ENCODE measurements at places on chromosomes 5 and 9. TPM values are rescaled to one million over a fixed set of nuclear protein-coding genes. Genes with fewer than 3 reads are reported as not detected.

DNA sequence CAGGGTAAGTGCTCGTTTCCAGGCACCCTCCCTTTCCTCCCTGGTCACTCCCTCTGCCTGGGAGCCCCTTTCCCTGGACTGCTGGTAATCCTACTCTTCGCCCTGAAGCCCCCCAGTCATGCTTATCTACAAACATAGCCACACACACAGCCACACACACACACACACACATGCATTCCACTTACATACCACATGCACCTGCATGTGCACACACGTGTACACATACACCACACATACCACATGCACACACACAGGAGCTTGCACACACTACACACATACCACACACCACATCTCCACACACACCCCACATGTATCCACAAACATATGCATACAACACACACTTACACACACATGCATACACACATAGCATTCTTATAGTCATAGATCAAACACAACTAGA is 358.5 kb downstream of the GADD45G start:
- H3K36me3 ChIP-seq = no peaks in the 10 kb centered on the region
- H3K4me1 ChIP-seq = peaks cover 8% of the 10 kb centered on the region
- H3K27me3 ChIP-seq = peaks cover 3% of the 10 kb centered on the region
- DNase-seq = no peak
- no peak overlapping the region for H3K4me3 ChIP-seq

DNA sequence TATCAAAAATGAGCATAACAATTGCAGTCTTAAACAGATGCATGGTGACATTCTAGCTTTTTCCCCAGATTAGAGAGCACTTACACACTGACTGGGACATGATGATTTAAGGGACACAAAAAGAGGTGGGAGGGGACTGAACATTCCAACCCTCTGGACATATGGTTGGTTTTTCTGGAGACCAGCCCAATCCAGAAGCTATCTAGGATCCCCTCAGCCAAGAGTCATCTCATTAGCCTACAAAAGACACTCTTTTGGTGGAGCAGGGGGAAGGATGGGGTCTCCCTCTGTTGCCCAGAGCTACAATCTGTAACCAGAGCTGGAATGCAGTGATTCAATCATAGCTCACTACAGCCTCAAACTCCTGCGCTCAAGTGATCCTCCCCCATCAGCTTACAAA is 97.3 kb upstream of the IQGAP2 start:
- no peak overlapping the region for H3K4me3 ChIP-seq
- H3K27ac ChIP-seq = no peak overlapping the region
- H3K4me1 ChIP-seq = no peaks in the 10 kb centered on the region

GRCh38 chr9:118928722-118929121 is 440.5 kb downstream of the BRINP1 start:
- DNase-seq = no peak
- H3K27me3 ChIP-seq = peaks cover 10% of the 10 kb centered on the region
- no peak overlapping the region for H3K4me3 ChIP-seq
- no peaks in the 10 kb centered on the region for H3K4me1 ChIP-seq
- H3K27ac ChIP-seq = no peak overlapping the region

NMUR2 gene
- total RNA-seq = not detected

UIMC1 gene
- total RNA-seq = 48.7 TPM

- no peak overlapping the region for H3K27ac ChIP-seq
- H3K4me3 ChIP-seq = no peak overlapping the region
- H3K36me3 ChIP-seq = peaks cover 3% of the 10 kb centered on the region
- H3K4me1 ChIP-seq = peaks cover 38% of the 10 kb centered on the region
Measured at GRCh38 chr9:130423272-130423671, 21.5 kb upstream of the ASS1 start.

- H3K36me3 ChIP-seq = peaks cover 5% of the 10 kb centered on the region
- H3K4me3 ChIP-seq = no peak overlapping the region
- no peaks in the 10 kb centered on the region for H3K27me3 ChIP-seq
- H3K27ac ChIP-seq = no peak overlapping the region
- no peak for DNase-seq
- no peaks in the 10 kb centered on the region for H3K4me1 ChIP-seq
Measured at GRCh38 chr9:75071530-75072122, 16.3 kb downstream of the NMRK1 start.

TCOF1 gene
- total RNA-seq = 28.6 TPM

DNA sequence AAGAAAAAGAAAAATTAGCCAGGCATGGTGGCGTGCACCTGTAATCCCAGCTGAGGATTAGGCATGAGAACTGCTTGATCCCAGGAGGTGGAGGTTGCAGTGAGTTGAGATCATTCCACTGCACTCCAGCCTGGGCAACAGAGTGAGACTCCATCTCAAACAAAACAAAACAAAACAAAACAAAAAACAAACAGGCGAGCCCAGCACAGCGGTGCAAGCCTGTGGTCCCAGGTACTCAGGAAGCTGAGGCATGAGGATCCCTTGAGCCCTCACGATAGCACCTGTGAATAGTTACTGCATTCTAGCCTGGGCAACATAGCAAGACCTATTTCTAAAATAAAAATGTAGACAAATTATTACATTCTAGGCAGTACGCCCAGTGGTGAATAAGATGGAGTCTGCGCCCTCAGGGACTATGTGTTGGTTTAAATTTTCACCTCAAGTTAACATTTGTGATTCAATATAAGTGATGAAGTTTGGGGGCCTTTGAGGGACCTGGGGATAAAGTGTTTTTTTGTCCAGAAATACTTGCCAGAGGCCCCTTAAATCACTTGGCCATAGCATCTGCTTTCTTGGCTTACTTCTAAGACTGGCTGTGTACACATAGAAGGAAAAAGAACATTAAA is 3.4 kb upstream of the GAPVD1 start:
- H3K27me3 ChIP-seq = no peaks in the 10 kb centered on the region
- no peak overlapping the region for H3K27ac ChIP-seq
- peaks cover 27% of the 10 kb centered on the region for H3K4me1 ChIP-seq
- no peak for DNase-seq

- H3K4me3 ChIP-seq = no peak overlapping the region
- DNase-seq = peak; percentile 73
- peaks cover 20% of the 10 kb centered on the region for H3K36me3 ChIP-seq
- no peaks in the 10 kb centered on the region for H3K4me1 ChIP-seq
Measured at GRCh38 chr9:114301798-114302565, 20.9 kb upstream of the ORM1 start.

DNA sequence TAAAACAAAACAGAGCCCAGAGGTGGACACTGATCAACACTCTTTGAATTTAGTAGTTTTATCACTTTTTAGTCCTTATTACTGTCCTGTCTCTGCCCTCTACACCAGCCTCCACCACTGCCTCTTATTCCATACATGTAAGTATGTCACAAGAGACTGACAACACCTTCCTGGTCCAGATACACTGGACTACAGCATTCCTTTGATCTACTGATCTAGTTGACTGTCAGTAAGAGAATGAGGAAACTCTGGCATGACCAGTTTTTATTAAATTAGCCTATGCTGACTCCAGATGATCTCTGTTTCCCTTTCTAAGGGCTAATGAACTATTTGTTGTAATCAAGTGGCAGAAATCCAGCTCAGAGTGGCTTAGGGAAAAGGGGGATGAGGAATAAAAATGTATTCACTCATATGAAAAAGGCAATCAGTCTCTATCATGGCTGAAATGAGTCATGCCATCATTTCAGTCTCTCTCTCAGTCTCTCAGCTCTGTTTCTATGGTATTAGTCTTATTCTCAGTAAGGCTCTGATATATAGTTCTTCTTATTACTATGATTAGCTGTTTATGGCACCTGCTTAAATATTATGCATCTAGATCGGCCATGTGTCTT is 5.5 kb downstream of the ARHGEF37 start:
- peaks cover 40% of the 10 kb centered on the region for H3K4me1 ChIP-seq
- no peak for DNase-seq
- peak overlapping the region; percentile 76 for H3K27ac ChIP-seq
- H3K27me3 ChIP-seq = no peaks in the 10 kb centered on the region
- H3K4me3 ChIP-seq = no peak overlapping the region

GRCh38 chr9:14277244-14277643 is 36.7 kb downstream of the NFIB start:
- H3K36me3 ChIP-seq = peaks cover 2% of the 10 kb centered on the region
- H3K27me3 ChIP-seq = no peaks in the 10 kb centered on the region
- peak overlapping the region; percentile 10 for H3K27ac ChIP-seq
- no peak overlapping the region for H3K4me3 ChIP-seq

GRCh38 chr5:146681585-146682105 is 165.7 kb upstream of the GPR151 start:
- H3K27me3 ChIP-seq = no peaks in the 10 kb centered on the region
- H3K36me3 ChIP-seq = no peaks in the 10 kb centered on the region
- no peak overlapping the region for H3K27ac ChIP-seq
- H3K4me1 ChIP-seq = no peaks in the 10 kb centered on the region
- H3K4me3 ChIP-seq = no peak overlapping the region

GRCh38 chr5:173412566-173412965 is 84.4 kb upstream of the STC2 start:
- DNase-seq = no peak
- no peak overlapping the region for H3K27ac ChIP-seq
- H3K36me3 ChIP-seq = no peaks in the 10 kb centered on the region
- H3K4me3 ChIP-seq = no peak overlapping the region
- H3K4me1 ChIP-seq = peaks cover 8% of the 10 kb centered on the region

DNA sequence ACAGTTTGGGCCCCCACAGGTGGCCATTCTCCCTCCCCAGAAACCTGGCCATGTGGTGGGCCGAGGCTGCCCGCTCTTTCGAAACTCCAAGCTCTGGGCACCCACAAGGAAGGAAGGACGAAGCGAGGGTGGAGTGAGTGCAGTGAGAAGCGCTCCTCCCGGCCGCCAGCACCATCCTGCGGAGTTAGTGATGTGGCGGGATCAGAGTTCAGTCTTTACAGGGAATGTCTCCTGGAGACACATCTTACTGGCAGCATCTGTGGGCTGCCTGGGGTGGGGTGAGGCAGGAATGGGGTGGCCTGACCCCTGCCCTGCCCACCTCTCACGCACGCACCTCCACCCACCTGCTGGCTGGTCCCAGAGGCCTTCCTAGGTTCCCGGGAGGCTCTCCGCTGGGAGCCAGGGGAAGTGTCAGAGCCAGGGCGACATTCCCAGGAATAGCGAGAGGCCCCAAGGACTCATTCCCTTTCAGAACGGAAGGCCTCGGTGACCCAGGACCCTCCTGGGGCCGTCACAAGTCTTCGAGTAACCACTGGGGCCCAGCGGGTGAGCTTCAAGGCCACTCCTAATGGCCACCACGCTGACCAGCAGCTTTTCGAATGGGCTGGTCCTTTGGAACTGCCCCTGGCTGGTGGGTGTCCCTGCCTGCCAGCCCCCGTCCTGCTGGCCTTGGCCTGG is 5.5 kb upstream of the RNU6ATAC start:
- peaks cover 35% of the 10 kb centered on the region for H3K4me1 ChIP-seq
- DNase-seq = no peak
- H3K36me3 ChIP-seq = no peaks in the 10 kb centered on the region
- no peaks in the 10 kb centered on the region for H3K27me3 ChIP-seq
- H3K27ac ChIP-seq = no peak overlapping the region

- no peak overlapping the region for H3K4me3 ChIP-seq
- peaks cover 51% of the 10 kb centered on the region for H3K27me3 ChIP-seq
- H3K27ac ChIP-seq = no peak overlapping the region
- peaks cover 12% of the 10 kb centered on the region for H3K4me1 ChIP-seq
Measured at GRCh38 chr5:15421921-15422412, 78.0 kb upstream of the FBXL7 start.

MAMDC4 gene
- total RNA-seq = 9.4 TPM

All from osteocyte (in vitro differentiated cells).